ENCODE measurements at places on chromosomes 7 and 10.

- DNase-seq = no peak
Observed at GRCh38 chr10:21972584-21972983, 30.9 kb downstream of the DNAJC1 start.

DNA sequence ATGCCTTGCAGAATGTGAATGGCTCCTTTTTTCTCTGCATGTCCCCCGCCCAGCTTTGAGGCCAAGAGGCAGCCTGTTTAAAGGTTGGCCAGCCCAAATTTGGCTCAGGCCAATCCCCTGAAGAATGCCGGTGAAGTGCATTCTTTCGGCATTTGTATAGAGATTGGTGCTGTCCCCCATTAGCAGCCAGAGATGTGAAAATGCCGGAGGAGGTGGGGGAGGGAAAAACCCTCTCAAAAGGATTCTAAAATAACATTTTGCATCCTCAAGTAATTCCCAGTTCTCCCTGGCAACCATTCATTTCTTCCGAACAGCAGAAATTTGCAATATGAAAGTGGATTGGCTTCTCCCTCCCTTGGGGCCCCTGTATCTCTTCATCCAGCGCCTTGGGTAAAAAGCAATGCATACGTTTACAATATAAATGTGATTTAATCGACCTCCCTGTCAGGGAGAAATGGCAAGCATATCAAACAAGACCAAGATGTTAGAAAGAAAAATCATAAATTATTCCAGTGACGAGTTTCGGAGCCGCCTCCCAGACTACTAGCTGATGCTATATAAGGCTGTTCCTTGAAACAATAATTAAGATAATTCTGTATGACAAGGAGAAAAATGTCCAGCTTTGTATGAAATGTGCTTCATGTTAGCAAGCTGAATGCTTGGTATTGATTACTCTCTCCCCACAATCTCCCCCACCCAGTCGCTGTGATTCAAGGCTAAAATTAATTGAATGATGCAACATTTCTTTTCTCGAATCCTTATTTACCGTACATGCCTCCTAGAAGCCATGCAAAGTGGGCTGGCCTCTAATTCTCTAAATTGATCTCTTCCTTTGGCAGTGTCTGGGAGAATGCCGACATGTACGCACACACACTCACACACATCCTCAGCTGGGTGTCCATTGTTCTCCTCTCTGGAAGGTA, 323.7 kb downstream of the RPS24 start:
- DNase-seq = no peak

DNA sequence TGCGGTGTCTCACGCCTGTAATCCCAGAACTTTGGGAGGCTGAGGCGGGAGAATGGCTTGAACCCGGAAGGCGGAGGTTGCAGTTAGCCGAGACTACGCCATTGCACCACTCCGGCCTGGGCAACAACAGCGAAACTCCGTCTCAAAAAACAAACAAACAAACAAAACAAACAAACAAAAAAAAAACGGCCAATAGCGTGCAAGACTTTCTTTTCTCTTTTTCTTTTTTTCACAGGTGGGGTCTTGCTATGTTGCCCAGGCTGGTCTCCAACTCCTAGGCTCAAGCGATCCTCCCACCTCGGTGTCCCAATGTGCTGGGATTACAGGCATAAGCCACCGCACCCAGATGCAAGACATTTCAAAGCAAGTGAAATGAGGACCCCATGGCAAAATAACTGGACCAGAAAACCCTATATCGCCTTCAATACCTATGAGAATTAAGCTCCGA, 1.6 kb downstream of the PSAP start:
- no peak for DNase-seq

DNA sequence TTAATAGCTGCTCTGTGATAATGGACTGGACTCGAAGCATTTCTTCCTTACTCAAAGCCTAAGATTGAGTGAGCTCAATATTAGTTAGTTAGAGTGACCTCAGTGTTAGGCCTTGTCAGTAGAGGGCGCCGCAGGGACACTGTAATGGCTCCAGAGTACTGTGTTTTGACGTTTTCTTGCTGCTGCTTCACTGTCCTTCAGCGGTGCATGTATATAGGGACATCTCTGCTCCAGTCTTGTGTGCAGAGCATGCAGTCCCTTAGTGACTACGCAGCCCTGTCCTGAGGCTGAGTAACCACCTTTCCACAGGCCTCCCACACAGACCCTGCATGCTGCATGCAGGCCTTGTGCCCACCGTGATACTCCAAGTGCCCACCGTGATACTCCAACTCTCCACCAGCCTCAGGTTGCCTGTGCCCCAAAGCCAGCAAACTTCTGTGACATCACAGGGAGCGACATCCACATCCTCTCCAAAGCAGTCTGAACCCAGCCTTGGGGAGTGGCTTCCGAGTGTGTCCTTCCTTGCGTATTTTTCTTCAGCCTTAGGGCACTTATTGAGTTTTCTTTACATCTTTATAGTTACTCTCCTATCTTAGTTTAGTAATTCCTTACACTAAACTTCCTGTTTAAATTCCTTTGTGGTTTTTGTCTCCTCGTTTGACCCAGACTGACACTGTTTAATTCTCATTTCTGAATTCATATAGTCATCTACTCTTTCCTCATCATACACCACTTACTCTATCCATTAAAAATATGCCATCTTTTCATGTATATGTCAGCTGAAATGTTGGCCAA, 118.2 kb downstream of the JAZF1 start:
- no peak for DNase-seq

DNA sequence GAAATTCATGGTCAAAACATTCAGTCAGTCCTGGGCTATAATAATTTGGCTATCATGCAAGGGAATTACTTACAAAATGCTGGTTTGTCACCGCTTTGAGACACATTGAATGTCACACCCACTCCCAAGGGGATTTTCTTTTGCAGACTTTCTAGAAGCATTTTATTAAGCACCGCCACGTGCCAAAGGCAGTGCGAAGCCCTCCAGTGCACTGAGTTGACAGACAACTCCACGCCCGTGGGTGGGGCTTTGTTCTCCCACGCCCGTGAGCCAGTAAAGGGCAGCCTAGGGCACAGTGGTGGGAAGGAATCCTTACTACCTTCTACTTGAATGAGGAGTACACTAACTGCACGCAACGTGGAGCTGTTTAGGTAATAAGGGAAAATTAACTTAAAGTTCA, 515.8 kb downstream of the KCNMA1 start:
- no peak for DNase-seq

DNA sequence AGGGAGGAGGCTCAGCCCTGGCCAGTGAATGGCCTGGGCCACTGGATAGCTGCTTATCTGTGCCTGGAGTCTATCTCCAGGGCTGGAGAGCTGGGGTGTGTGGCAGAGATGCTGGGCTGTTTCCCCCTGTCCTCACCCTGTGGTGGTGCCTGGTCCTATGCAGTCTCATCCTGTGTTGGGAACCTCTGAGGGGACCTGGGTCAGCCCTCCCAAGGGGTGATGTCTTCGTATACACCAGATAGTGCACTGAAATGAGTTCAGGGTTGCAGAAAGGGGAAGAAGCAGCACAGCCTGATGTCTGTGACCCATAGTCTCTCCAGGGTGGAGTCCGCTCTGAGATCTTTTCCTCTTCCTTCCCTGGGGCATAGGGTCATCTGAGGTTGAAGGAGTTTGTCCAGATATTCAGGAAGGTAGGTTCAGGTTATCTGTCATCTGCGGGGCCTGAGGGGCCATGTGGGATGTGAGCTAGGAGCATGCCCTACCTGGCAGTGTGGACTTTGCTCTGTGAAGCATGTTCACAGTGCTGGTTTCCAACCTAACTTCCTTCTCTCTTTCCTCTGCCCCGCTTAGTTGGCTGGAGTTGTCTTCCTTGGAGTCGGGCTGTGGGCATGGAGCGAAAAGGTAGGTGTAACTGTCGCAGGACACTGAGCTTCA, 33.4 kb upstream of the SH2D4B start:
- DNase-seq = no peak

DNA sequence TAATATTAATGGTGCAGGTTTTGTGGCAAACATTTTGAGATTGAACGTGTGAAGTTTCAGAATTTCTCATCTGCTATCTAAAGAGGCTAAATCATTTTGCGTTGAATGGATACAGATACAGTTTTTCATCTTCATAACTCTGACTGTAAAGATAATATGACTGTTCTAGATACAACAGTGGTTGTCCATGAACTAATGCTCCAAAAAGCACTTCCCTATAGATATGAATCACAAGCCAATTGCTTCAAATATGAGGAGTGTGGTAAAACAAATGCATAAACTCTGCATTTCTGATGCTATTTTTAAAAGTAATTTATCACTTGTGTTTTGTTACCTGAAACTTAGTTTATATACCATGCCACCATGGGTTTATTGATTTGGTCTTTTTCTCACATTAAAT, 750.1 kb downstream of the MAGI2 start:
- DNase-seq = no peak

- DNase-seq = no peak
Observed at GRCh38 chr7:16638282-16639280, 7.0 kb downstream of the ANKMY2 start.

GRCh38 chr10:91592266-91592975, 40.5 kb downstream of the PPP1R3C start:
- no peak for DNase-seq

DNA sequence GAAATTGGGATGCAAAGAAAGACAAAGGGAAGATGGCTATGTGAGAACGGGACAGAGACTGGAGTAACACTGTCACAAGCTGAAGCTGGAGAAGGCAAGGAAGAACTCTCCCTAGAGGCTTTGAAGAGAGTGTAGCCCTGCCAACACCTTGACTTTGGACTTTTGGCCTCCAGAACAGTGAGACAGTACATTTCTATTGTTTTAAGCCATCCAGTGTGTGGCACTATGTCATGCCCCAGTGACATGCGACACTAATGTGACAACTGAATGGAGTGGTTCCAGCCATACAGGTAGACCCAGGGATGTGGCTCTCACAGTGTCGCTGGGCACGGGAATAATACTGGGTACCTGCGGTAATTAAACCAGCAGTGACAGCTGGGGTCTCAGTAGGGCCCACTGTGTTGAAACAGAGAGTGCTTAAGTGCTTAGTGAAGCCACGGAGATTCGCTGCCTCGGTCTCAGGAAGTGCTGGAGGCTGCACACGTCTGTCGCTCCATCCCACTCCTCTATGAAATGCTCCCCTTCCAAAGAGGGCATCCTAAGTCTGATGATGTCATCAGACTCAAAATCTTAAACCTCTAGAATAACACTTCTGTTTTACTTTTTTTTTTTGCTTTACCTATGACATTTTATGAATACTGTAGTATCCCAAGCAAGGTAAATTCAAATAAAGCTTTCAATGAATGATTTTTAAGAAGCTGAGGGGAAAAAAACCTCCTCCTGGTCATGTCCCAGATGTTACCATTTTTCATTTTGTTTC, 154.6 kb upstream of the RHEB start:
- no peak for DNase-seq

DNA sequence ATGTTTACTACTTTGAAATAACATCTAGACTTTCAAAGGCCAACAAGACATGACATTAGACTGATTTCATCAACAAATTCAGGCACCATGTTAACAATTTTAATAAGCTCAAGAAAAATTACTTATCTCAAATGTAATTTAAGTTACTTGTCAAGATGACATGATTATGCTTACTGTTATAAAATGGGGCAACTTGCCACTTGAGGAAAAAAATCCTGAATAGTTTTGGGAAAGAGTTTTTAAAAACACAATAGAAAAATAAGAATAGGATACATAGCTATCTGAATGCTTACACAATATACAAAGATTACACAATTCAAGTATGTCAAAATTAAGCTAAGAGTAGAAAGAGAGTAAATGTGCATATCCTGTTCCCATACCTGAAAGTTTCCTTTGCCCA, 85.4 kb downstream of the RNF32 start:
- DNase-seq = no peak

- no peak for DNase-seq
Observed at GRCh38 chr7:2821161-2821841, 22.8 kb downstream of the GNA12 start.

- DNase-seq = no peak
Observed at GRCh38 chr7:139617074-139617473, 93.6 kb downstream of the CLEC2L start.

GRCh38 chr10:29227201-29227600, 61.7 kb upstream of the LYZL1 start:
- no peak for DNase-seq

DNA sequence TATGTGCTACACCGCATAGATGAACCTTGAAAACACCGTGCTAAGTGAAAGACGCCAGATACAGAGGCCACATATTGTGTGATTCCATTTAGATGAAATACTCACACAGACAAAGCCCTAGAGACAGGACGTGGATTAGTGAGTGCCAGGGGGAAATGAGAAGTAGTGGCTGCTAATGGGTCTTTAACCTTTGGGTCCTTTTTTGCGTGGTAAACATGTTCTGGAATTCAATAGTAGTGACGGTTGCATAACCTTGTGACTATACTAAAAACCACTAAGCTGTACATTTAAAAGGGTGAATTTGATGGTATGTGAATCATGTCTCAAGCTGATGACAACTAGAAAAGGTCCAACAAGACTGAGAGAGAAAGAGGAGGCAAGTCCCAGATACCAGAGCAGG, 15.6 kb downstream of the SMKR1 start:
- DNase-seq = no peak

- DNase-seq = no peak
Observed at GRCh38 chr10:4013651-4014121, 228.7 kb upstream of the KLF6 start.

DNA sequence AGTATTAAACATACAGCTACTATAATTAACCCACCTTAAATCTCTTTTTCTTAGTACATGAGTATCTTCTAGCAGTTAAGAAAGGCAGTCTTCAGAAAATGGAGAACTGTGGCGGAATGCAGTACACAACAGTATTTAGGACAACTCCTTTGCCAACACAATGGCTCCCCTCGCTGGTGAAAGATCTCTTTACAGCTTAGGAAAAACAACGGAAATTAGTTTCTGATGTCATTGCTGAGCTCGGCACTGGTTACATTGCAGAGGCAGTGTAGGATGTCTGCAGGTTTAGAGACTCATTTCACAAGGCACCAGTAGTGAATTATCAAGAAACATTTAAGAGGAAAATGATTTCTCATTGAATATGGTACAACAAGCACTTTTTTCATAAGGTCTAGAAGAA, 43.4 kb downstream of the GLRX3 start:
- no peak for DNase-seq

- DNase-seq = no peak
Observed at GRCh38 chr7:85890244-85890811, 703.5 kb upstream of the SEMA3D start.

Data from stimulated activated CD8-positive, alpha-beta memory T cell treated with anti-CD3 and anti-CD28 coated beads, Interleukin-15, amount 100 ng/mL, for 1 hour (primary cell).